ENCODE measurements at places on chromosomes 2 and 18.

GRCh38 chr2:85771486-85771885 lies 17.7 kb downstream of the ATOH8 start:
- no peak for DNase-seq

DNA sequence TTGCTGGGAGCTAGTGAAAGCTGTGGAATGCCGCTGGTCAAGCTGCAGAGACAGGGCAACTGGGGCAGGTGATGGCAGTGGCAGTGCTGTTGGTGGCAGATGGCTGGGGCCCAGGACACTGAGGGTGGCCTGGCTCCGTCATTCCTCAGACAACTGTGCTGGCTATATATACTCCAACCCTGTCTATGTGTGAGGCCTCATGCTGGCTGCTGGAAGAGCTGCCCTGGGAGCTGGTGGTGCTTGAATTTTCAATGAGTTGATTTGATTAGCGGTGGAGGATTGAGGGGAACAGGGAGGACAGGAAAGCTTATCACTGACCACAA lies 66.5 kb upstream of the TMEM200C start:
- no peak for DNase-seq

DNA sequence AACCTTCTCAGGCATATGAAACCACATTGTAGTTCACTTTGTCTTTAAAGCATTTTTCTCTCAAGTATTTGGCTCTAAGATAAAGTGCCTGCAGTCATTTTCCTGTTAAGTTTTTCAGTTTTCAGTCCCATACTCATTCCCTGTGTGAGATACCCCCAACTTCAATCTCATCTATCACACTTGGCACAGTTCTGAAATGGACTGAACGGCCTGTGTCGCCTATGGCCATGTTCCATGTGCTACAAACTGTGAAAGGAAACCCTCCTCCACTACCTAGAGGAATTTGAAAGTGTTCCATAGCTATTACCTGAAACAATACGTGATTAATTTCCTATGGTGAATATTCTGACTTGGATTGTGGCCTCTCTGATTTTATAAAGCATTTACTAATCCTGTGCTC lies 319.1 kb downstream of the CTNNA2 start:
- DNase-seq: no peak

DNA sequence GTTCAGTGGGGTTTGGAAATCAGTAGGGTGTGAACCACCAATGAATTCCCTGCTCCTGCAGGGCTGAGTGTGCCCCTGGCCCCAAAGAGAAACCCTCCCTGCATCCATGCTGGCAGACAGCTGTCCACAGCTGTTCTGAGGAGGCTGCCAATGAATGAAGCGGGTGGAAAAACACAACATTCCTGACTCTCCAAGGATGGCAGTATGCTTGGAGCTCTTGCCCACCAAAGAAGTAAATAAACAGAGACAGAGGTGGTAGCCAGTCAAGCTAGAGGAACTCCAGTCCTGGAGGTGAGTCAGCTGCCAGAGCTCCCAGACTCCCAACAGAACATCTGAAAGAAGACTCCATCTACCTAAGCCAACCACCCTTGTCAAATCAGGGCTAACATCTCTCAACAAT lies 6.2 kb downstream of the ZBTB7C start:
- no peak for DNase-seq

DNA sequence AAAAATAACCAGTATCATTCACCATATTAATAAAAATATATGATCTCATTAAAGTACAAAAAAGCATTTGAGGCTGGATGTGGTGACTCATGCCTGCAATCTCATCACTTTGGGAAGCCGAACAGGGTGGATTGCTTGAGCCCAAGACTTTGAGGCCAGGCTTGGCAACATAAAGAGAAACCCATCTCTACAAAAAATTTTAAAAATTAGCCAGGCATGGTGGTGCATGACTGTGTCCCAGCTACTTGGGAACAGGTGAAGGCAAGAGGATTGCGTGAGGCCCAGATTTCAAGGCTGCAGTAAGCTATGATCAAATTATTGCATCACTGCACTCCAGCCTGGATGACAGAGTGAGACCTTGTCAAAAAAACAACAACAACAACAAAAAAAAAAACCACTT lies 75.9 kb downstream of the RAD51AP2 start:
- no peak for DNase-seq

DNA sequence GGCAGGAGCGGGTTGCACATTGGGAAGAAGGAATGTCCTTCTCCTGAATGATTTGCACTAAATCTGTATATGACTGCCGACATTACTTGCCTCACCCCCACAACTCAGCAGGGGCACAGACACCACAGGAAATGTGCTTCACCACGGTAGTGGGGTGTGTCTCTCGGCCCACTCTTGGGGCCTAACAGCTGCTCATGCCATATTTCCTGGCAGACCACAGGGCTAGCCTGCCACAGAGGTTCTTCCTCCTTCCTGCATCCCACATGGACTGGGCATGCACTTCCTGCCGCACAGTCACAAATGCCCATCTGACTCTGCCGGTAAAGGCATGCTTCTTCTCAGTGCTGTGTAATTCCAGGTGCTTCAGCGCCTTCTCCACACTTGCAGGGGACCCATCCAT lies 10.3 kb upstream of the PAPOLG start:
- DNase-seq: no peak

DNA sequence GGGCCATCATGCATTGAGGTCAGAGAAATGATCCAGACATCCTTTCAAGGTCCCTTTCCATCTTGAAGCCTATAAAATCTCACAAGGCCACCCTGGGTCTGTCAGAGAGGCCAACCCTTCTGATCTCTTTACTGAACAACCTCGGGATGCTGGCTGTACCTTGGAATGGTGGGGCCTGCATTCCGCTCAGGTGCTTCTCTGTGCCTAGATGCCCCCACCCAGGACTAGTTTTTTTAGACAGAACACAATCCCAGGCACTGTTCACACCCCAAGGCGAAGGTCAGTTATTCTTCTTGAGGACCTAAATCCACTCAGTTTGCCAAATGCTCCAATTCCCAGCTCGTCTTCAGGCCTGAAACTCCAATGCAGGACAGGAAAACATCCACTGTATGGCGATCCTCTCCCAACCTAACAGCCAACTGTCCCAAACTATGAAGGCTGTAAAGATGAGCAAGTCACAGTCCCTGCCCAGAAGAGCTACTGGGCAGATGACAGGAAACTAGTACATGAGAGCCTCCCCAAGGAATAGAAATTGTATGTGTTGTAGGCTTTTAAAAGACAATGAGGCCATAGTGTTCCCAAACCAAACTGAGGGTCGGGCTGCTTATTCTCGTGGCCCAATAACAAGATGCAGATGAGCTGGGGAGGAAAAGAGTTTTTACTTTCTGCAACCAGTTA lies 154.4 kb upstream of the ACAA2 start:
- no peak for DNase-seq

- DNase-seq: no peak
These were observed 10.4 kb downstream of the FEZ2 start for GRCh38 chr2:36587556-36587955.

- no peak for DNase-seq
These were observed 81.9 kb downstream of the CCDC93 start for GRCh38 chr2:117931978-117932377.

DNA sequence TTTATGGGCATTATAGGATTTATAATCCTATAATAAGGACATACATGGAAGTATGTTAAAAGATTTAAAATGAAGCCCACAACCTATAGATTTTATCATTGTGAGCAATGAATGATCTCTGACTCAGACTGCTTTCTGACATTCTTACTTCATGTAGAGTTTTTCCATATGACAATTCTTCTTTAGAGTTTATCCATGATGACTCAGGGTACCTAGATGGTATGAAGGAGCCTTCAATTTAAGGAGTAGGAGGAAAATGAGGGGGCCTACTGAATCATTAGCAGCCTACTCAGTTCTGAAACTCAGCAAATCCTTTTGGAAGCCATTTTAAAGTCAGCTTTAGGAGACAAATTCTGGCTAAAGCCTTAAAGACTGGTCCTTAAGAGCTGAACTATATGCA lies 10.4 kb downstream of the PELI1 start:
- no peak for DNase-seq

- no peak for DNase-seq
These were observed 144.7 kb upstream of the CTNNA2 start for GRCh38 chr2:79368116-79368630.

DNA sequence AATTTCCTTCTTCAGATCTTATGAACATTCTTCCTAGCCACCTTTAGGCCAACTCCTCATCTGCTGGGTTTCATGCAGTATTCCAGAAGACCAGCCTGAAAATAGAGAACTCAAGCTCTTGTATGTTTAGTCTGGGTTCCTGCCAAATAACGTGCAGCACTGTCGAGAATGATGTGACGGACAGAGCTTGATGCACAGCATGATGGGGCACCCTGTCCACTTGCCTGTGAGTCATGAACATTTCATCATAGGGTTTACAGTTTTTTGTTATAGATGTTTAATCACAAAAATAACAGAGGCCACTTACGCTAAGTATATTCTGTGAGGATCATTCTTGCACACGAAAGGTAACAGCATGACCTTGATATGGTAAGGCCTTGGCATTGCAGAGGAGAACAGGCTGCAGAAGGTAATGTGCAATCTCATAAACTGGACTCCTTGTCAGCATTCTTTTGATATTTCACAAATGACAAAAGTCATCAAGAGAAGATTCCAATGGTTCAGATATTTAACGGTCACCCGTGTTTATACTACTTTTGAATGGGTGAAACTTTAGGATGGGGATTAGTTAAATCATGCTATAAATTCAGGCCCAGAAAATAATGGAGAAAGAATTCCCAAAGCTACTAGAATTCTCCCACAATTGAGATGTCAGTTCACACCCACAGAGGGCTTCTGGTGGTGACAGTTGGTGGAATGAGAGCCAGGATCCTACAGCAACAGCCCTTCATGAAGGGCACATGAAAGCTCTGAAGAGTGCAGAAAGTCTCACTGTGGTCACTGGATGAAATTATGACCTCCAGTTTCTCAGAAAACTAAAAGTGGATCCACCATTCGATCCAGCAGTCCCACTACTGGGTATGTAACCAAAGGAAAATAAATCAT lies 396.1 kb upstream of the RAB12 start:
- no peak for DNase-seq

DNA sequence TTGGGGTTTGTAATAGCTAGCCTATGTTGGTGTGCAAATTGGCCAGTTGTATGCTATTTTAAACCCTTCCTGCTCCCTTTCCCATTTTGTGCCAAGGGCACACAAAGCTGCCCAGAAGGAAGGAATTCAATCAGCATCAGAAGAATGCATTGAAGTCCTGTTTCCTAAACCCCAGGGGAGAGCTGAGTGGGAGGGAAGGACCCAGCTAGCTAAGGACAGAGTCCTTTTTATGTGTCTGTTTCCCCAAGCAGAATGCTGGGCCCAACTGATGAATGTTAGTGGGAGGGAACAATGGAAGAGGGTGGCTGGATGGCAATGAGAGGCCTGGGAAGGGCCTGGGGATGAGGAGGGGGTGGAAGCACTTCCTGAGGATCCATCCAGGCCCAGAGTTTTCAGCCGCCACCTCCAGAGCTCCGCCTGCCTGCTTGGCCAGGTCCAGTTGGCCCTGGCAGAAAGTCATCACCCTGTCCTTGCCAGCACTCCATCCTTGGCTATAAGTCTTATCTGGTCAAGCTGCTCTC lies 32.7 kb downstream of the MEX3C start:
- DNase-seq: no peak

GRCh38 chr2:157856187-157856515 lies 20.0 kb downstream of the ACVR1 start:
- DNase-seq: no peak

DNA sequence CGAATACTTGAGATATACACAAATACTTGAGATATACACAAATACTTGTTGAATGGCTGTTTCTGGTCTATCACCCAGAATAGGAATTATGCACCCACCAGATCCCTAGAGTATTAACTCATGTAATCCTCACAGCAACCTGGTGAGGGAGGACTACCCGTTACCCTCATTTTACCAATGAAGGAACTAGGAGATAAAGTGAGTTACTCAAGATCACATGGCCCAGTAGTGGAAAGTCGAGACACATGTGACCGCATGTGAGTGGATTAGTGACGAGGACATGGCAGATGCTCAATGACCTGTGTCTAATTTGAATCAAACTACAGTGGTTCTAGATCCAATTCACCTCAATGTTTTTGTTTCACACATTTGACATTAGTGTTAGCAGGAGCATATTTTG lies 2.4 kb downstream of the MOGAT1 start:
- no peak for DNase-seq

DNA sequence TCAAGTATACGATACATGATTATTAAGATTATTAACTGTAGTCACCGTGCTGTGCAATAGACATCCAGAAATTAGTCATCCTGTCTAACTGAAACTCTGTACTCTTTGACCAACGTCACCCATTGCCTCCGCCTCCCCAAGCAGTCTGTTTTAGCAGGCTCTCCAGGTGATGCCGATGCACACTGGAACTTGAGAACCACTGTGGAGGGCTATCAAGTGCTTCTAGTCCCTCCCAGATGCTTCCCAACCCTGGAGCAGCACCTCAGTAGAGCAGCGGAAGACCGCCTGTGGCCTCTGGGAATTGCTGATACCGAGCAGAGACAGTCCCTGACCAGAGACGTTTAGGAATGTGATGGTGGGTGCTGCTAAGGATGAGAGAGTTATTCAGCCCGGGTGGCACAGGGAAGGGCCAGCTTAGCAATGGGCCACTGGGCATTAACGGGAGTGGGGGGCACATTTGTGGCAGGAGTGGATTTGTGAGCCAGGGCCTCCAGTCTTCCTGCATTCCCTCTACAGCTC lies 50.7 kb downstream of the LIPG start:
- no peak for DNase-seq

- DNase-seq: no peak
These were observed 153.2 kb upstream of the MSH6 start for GRCh38 chr2:47629501-47630460.

DNA sequence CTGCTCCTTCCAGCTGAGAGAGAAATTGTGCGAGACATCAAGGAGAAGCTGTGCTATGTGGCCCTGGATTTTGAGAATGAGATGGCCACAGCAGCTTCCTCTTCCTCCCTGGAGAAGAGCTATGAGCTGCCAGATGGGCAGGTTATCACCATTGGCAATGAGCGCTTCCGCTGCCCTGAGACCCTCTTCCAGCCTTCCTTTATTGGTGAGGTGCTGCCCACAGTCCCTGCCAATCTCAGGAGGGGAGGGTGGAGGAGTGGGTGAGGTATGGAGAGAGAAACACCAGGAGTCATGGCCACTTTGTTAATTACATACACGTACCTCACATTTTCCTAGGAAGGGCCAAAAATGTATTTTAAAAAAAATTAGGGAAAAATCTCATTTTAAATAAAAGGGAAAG lies 12.0 kb upstream of the DGUOK start:
- no peak for DNase-seq

DNA sequence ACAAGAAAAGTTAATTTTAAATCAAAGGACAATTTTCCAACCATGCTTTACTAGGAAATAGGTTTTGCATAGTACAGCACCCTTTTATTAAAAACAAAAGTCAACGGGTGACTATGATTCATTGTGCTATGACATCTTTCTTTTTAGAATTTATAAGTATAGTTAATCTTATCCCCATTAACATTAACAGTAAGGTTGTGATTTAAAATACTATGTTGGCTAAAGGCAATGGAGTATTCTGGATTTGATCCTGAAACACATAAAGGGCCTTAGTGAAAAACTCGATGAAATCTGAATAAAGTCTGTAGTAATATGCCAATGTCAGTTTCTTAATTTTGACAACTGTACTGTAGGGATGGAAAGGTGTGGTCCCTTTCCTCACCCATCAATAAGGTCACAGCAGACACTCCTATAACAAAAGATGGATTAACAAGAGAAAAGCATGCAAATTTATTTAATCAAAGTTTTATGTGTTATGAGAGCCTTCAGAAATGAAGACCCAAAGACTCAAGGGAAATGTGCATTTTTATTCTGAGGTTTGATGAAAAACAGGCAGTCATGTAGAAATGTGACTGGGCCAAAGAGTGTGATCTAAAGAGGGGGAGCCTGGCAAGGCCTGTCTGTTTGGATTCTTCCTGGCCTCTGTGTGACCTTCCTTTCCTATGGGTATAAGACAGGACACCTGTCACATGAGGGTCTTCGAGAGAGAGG lies 731.4 kb downstream of the TSN start:
- no peak for DNase-seq

All from NCI-H1436 treated with DMSO at 0.1 percent for 48 hours (cell line).